ENCODE measurements at places on chromosomes 2 and 18.

- DNase-seq: no peak
Measured at GRCh38 chr2:234851451-234851850, 100.4 kb upstream of the SH3BP4 start.

- no peak for DNase-seq
Measured at GRCh38 chr2:234536178-234536965, 39.5 kb upstream of the ARL4C start.

GRCh38 chr2:176126929-176127773 is 2.4 kb upstream of the HOXD8 start:
- peak; percentile 65 for DNase-seq

- no peak for DNase-seq
Measured at GRCh38 chr2:241067501-241068135, 34.5 kb downstream of the MTERF4 start.

DNA sequence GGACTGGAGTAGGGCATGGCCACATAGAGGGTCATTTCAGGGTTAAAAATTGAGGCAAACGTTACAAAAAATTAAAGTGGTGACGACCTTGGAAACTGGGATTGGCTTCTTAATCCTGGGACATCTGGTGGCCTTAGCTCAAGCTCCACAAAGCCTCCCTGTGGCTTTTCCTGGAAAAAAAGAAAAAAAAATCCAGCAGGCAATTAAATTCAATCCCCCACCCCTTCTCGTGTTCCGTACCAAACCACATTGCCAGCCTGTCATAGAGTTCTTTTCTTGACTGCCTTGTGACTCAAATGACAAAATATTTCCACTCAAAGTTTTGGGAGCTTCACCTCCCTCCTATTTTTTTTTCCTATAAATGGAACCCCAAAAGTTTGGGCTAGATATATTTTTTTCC is 195.6 kb downstream of the HRH4 start:
- no peak for DNase-seq

DNA sequence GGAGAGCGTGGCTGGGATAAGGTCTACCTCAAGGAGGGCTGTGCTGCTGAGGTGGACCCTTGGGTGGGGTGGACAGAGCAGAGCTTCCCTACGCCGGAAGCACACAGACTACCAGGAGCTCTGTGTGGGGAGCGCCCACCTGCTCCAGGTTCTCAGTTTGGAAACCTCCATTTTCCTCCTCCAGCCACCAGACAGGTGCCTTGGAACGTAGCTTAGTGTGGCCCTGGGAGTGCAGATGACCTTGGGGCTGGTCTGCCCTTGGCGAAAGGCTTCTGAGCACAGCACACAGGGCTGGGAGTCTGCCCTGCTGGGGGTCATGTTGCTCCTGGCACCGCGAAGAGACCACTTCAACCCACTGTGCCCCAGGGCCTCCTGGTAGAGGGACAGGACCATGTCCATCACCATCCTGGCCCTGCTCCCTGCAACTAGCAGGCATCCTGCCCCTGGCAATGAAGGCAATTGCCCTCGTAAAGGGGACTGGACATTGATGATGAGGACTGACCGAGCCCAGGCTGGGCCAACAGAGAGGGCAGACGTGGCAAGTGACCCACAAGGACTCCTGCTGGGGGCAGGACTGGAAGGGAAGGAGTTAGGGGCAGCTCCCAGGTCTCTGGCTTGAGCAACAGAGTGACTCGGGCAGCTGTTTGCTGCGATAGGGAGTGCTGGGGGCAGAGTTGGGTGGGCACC is 214.7 kb downstream of the CYP26B1 start:
- no peak for DNase-seq

DNA sequence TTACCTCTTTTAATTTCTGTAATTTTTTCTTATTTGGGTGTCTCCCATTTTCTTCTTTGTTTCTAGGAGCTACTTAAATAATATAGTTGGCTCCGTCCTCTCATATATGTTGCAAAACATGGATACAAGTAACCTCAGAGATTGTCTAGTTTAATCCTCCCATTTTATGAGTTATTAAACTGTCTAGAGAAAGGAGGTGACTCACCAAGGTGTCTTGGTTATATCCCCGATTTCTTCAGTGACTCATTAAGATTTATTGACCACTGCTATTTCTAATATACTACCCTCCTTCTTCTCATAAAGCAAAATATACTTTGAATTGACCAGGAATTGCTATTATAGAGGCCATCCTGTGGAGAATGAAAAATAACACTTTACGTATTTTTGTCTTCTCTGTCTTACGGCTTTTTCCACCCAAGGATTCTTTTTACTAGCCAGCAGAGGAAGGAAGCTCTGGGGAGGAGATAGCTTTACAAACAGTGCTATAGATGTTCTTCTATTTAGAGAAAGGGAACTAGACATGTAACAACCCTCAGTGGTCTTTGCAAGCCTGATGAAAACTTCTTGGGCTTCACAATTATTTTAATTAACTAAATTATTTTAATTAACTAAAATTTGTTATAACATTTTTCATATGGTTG is 300.4 kb upstream of the TNP1 start:
- DNase-seq: no peak

GRCh38 chr2:137670111-137670510 is 294.2 kb upstream of the HNMT start:
- no peak for DNase-seq
